Cardiac muscle cell (in vitro differentiated cells and primary cell): ENCODE measurements at places on chromosomes 1 and 21. TPM values are rescaled to one million over a fixed set of nuclear protein-coding genes. Genes with fewer than 3 reads are reported as not detected.

DNA sequence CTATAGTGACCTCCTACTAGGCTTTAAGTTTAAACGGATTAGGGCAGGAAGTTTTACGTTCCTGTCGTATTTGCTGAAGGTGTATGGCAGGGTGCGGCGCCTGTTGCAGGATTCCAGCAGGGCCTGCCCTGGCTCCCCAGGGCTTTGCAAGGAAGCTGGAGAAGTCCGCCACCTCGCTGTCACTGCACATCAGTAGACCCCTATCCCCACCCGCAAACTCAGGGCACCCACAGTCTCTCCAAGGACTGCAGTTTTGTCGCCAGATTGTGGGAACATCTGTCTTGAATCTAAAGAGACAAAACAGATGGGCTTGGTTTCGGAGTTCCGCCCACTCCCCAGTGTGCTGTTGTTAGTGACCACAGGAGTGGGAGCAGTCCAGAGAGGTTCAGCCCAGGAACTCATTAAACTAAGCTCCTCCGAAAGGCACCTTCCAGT is 110.8 kb downstream of the CDC7 start:
- peak; percentile 13 for DNase-seq

GRCh38 chr1:226820941-226821718 is 49.3 kb upstream of the PSEN2 start:
- no peak for DNase-seq

GRCh38 chr1:6460301-6461050 is 5.5 kb downstream of the TNFRSF25 start:
- DNase-seq: peak; percentile 26

DNA sequence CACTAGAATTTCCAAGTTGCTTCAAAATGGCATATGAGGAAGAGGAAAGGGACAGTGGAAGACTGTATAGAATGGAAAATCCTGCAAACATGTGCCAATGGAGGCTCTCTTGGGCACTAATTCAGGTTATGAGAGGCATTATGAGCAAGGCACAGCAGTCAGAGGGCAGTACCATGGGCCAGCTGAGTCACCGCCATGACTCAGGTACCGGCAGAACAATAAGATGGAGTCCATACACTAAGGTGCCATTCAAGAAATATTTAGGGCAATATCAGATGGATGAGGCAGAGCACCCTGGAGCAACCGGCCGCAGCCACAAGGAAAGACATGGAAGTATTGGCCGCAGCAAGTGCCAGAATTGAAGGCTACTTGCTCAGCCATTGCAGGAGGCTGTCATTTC is 25.6 kb upstream of the VAV3 start:
- DNase-seq: no peak

- no peak for DNase-seq
These were observed 15.8 kb downstream of the MYOM3 start for GRCh38 chr1:24096009-24096738.

- DNase-seq: no peak
These were observed 29.0 kb upstream of the HTR1D start for GRCh38 chr1:23246274-23246673.

- DNase-seq: no peak
These were observed 10.5 kb downstream of the PADI2 start for GRCh38 chr1:17108786-17109185.

- no peak for DNase-seq
These were observed 44.4 kb downstream of the ATP2B4 start for GRCh38 chr1:203671047-203671446.

DNA sequence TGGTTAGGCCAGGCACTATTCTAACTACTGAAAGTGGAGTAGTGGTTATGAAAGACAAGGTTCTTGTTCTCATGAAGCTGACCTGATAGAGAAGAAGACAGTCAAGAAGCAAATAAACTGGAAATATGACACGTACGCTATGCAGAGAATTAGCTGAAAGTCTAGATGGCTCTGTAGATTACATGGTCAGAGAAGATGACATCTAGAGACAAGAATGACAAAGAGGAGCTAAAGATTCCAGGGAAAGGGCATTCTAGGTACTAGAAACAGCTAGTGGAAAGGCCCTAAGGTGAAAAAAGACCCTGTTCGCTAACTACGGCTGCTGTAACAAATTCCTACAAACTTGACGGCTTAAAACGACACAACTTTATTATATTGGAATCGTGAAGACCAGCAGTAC is 68.0 kb upstream of the NRIP1 start:
- DNase-seq: no peak

GRCh38 chr1:31866450-31867032 is 50.7 kb upstream of the SPOCD1 start:
- no peak for DNase-seq

DNA sequence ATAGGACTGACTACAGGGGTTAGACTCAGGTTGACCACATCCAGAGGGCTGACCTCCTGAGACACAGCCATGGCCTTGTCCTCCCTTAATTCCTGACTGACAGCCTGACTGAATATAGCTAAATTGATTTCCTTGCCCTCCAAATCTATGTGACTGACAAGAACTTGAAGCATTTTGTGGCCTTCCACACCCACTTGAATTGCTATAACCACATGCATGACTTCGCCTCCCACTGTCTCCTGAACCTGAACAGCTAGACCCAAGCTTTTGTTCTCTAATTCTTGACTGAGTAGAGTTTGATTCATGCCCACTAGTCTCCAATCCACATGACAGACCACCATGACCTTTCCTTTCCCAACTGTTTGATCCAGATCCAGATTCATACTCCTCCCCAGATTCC is 3.1 kb downstream of the FLG2 start:
- DNase-seq: no peak

GRCh38 chr1:239367196-239367810 is 19.1 kb upstream of the CHRM3 start:
- no peak for DNase-seq

DNA sequence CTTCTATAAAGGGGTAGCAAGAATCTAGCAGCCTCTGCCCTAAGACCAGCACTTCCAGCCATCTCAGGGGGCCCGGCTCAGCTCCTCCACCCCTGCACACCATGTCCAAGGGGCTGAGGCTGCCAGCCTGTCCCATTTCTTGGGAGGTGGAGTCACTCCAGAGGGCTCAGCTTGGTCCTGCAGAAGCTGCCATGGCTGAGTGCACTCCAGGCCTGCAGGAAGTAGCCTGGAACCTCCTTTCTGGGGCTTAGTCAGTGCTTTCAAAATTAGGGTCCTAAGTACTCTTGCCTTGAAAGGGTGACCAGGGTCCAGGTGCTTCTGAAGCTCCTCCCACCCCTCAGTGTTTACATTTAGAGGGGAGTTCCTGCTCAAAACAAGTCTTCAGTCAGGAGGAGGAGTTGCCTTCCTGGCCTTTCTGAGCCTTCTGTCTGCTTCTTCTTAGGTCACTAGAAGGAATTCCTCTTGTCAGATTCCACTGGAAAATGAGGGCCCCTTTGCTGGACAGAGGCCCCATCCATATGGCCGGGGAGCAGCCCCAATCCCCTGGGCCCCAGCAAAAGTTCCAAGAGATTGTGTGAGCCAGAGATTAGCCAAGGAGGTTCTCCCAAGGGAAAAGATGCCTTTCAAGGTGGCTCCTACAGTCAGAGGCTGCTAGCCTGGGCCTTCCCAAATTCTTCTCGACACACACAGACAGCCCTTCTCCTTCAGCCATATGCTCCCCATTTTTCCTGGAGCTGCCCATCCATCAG is 128.1 kb upstream of the VAMP3 start:
- DNase-seq: no peak

GRCh38 chr21:30605968-30606367 is 5.1 kb downstream of the KRTAP22-1 start:
- no peak for DNase-seq

DNA sequence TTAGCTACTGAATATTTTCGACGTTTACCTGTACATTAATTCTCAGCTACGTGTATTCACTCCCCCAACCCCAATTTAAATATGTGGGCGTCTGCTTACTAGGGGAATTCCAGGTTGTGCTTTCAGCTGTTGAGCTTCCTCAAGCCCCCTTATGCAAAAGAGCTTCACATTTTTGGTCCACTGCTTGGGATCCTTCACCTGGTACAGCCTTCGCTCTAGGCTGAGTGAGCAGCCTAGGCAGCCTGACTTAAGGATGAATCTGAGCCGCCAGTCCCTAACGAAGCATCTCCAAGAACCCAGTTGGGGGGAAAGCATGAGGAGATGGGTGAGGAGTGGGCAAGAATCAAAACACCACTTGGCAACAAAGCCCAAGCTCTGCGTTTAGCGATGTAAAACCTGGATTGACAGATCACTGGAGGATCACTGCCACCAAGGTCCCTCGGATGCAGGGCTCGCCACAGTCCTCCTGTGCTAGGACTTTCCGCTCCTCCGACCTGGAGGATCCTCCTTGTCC is 674 bp downstream of the BCL10 start:
- no peak for DNase-seq

DNA sequence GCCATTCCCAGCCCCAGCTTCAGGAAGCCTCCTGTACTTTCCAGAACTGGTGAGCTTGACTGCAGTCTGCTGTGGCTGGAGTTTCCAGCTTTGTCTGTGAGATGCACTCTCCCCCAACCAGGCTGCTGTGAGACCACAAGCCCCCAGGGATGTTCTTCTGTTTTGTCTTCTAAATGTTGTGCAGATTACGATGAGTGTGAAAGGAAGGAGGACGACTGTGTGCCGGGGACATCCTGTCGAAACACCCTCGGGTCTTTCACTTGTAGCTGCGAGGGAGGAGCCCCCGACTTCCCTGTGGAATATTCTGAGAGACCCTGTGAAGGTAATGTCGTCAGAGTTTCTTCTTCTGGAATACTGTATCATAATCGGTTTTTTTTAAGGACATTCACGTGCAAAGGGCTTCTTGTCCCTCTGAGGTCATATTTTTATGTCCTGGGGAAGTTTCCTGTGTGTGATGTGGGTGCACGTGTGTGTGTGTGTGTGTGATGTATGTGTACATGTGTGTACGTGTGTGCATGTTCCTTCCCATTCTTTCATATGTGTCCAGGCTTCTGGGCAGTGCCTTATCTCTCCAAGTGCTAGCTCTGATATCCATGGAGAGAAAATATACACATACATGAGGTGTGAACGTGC is 49.9 kb downstream of the UMODL1 start:
- no peak for DNase-seq

- peak; percentile 88 for DNase-seq
These were observed 16.2 kb upstream of the RGS1 start for GRCh38 chr1:192559115-192560006.

DNA sequence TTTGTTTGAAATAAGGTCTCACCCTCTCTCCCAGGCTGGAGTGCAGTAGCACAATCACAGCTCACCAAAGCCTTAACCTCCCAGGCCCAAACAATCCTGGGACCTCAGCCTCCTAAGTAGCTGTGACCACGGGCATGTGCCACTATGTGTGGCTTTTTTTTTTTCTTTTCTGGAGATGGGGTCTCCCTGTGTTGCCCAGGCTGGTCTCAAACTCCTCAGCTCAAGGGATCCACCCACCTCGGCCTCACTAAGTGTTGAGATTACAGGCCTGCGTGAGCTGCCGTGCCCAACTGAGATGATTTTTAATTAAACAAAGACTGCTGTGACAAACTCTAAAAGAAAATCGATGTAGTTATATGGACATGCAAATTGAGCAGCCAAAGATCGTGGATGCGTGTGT is 768.4 kb upstream of the ADGRL2 start:
- DNase-seq: no peak

DNA sequence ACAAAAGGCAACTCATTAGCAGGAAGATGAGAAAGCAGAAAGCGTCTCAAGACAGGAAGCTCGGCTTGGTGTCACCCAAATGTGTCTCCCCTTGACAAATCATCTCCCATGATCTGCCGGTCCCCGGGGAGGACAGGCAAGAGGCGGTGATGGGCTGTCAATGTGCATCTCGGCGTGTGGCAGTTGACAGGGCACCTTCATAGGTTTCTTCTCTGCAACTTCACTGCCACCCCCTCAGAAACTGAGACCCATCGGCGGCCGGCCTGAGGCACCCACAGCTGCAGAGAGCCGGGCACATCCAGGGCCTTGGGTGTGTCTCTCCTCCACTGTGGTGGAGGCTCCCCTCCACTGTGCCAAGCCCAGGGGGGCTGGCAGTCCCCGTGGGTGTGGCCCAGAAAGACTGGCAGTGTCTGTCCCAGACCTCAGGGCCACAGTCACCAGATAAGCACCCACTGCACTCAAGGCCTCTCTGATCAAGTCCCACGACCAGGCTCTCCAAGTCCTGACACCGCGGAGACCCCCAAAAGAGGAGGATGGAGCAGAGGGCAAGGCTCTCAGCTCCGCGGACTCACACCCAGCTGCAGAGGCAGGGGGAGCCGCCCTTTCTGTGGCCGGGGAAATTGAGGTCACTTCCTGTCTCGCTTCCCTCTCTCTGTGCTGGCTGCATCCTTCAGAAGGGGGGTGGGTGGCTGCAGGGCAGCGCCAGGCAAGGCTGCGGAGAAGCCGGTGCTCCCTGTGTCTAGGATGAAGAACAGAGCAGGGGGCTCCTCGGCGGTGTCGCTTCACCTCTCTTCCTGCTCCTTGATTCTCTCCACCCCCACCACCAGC is 39.6 kb upstream of the LBR start:
- no peak for DNase-seq

GRCh38 chr1:62637392-62638105 is 40.2 kb downstream of the ANGPTL3 start:
- DNase-seq: no peak

DNA sequence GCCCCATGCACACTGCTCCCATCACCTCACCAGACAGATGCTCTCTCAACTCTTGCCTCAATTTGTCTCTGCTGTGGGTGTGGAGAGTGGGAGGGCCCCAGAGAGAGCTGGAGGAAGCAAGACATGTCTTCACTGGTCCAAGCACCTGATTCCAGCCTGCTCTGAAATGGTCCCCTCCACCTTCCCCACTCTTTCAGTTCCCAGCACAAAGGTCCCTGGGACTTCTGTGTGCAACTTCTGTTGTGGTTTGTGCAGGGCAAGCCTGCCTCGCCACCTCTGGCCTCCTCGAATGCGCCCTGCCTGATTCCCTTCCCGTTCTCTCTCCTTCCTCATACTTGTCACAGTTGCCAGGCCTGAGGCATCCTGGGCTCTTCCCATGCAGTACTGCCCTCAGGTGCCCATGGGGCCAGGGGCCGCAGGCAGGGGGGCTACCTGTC is 119.3 kb downstream of the SYT2 start:
- DNase-seq: no peak

RGS18 gene
- total RNA-seq: not detected in 2 replicates

MPZ gene
- 0.35 and 0.77 TPM in 2 replicates for total RNA-seq

CELA2A gene
- not detected in 2 replicates for total RNA-seq

SPRR1B gene
- total RNA-seq: not detected in 2 replicates

ACTL8 gene
- total RNA-seq: 0.28 TPM in 1 of 2 replicates, not detected in the other

SYT11 gene
- total RNA-seq: 2.1 and 2.5 TPM in 2 replicates

TGFBR3 gene
- 5.8 and 11.8 TPM in 2 replicates for total RNA-seq

MACF1 gene
- total RNA-seq: 146 and 261 TPM in 2 replicates

MCOLN2 gene
- not detected in 2 replicates for total RNA-seq

OLFML2B gene
- total RNA-seq: 0.11 and 0.36 TPM in 2 replicates

NPHS2 gene
- total RNA-seq: not detected in 2 replicates

ZMYND12 gene
- total RNA-seq: 0.39 and 1.1 TPM in 2 replicates
